ENCODE measurements at places on chromosomes 13 and 19.

GRCh38 chr13:76796851-76797250 is 89.4 kb downstream of the KCTD12 start:
- no peak for DNase-seq

DNA sequence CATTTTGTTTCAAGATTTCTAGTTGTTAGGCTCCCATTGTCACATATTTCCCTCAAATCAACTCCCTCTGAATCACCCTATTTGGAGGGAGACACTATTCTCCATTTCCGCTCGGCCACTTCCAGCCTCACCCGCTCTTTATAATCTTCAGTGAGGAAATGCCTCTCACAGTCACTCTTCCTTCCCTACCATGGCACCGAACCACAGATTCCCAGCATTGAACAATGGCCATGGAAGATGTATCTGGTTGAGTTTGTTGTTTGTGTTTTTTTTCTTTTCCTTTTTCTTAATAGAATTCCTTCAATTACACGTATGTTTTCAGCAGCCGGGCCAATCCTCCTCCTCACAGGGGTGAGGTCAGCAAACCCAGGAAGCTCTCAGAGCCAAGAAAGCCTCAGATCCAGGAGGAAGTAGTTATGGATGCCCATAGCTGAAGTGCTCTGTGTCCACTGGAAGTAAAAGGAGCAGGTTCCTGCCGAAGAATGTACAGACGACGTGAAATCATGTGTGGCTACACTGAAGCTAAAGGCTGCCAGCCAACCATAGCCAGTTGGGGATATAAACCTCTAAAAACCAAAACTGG is 472.1 kb downstream of the FOXO1 start:
- DNase-seq = no peak

DNA sequence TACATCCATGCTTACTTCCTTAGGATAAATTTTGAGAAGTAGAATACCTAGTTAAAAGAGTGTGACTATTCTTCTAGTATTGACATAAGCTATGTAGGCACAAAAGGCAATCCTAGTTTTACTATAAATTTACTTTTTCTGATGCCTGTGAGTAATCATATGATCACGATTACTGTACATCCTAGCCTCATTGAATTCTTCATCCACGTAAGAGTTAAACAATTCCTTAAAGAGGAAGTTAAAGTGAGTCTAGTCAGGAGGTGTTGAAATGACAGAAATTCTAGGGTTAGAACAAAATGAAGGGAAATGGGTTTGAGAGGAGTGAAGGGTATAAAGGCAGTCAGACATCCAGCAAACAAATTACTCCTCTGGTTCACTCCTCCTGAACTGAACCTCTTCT is at the start of gene ACOD1:
TSS of gene ACOD1 (plus strand) at position 363 of the 400 bp plus-strand sequence. CDS start 48 bp downstream, outside the sequence.
- no peak for DNase-seq

GRCh38 chr13:103100830-103101229 is 34.6 kb upstream of the SLC10A2 start:
- DNase-seq = no peak
